Epithelial cell of alveolus of lung (primary cell): ENCODE measurements at places on chromosomes 1 and 21. TPM values are rescaled to one million over a fixed set of nuclear protein-coding genes. Genes with fewer than 3 reads are reported as not detected.

Gene BSND
- not detected in 2 replicates for total RNA-seq

Gene AKR7A3
- total RNA-seq = under 0.01 and 1.2 TPM in 2 replicates

Gene AMY2A
- not detected in 2 replicates for total RNA-seq

Gene NBPF4
- total RNA-seq = not detected in 2 replicates

Gene C2CD4D
- not detected in 2 replicates for total RNA-seq

Gene SYCP1
- not detected in 2 replicates for total RNA-seq

Gene TTC34
- total RNA-seq = 0.26 and 0.32 TPM in 2 replicates

Gene OTUD3
- total RNA-seq = 0.78 and 2.2 TPM in 2 replicates

Gene EPHA2
- total RNA-seq = 14.9 and 52.8 TPM in 2 replicates

Gene LCE2D
- not detected in 2 replicates for total RNA-seq

Gene ANKRD35
- 1.8 and 8.8 TPM in 2 replicates for total RNA-seq

Gene C1orf115
- 1.7 and 5.2 TPM in 2 replicates for total RNA-seq

Gene ANGPTL1
- 2.3 and 8.2 TPM in 2 replicates for total RNA-seq

Gene KIFAP3
- total RNA-seq = 13.3 and 15.3 TPM in 2 replicates

Gene LORICRIN
- total RNA-seq = not detected in 2 replicates

Gene BARHL2
- not detected in 2 replicates for total RNA-seq

Gene KCNT2
- total RNA-seq = 3.1 and 4.8 TPM in 2 replicates

Gene ZNF648
- not detected in 2 replicates for total RNA-seq

Gene OR6N1
- not detected in 2 replicates for total RNA-seq

Gene ERICH3
- total RNA-seq = not detected in 2 replicates

Gene NR1I3
- not detected in 2 replicates for total RNA-seq

Gene MYOG
- 22.8 TPM in 1 of 2 replicates, not detected in the other for total RNA-seq

Gene UBE2U
- total RNA-seq = not detected in 2 replicates

Gene GBP1
- 22.9 and 38.1 TPM in 2 replicates for total RNA-seq

Gene LRRC71
- not detected in 2 replicates for total RNA-seq

Gene VTCN1
- total RNA-seq = not detected in 2 replicates

Gene TTC22
- 0.26 TPM in 1 of 2 replicates, not detected in the other for total RNA-seq

Gene ATAD3C
- 0.13 TPM in 1 of 2 replicates, not detected in the other for total RNA-seq

Gene ACOT11
- total RNA-seq = 0.40 and 1.3 TPM in 2 replicates

Gene NR0B2
- not detected in 2 replicates for total RNA-seq

Gene SLFNL1
- total RNA-seq = 0.39 and 1.4 TPM in 2 replicates

Gene CHI3L1
- total RNA-seq = 1.8 TPM in 1 of 2 replicates, not detected in the other

Gene ALPL
- total RNA-seq = 0.13 and 1.7 TPM in 2 replicates

Gene SPATA45
- total RNA-seq = not detected in 2 replicates

Gene RABIF
- total RNA-seq = 4.2 and 5.9 TPM in 2 replicates

Gene SYT6
- total RNA-seq = 0.72 TPM in 1 of 2 replicates, not detected in the other
